ENCODE measurements at places on chromosomes 7 and 10. TPM values are rescaled to one million over a fixed set of nuclear protein-coding genes. Genes with fewer than 3 reads are reported as not detected.

Gene GPRIN2
- 5.8 TPM for total RNA-seq

Gene KIF11
- total RNA-seq = 25.5 TPM

Gene SFTPA1
- total RNA-seq = not detected

Gene MTG1
- 38.8 TPM for total RNA-seq

Gene GALNT17
- total RNA-seq = not detected

Gene ELN
- not detected for total RNA-seq

Gene C7orf57
- not detected for total RNA-seq

Gene ADCY1
- 3.1 TPM for total RNA-seq

DNA sequence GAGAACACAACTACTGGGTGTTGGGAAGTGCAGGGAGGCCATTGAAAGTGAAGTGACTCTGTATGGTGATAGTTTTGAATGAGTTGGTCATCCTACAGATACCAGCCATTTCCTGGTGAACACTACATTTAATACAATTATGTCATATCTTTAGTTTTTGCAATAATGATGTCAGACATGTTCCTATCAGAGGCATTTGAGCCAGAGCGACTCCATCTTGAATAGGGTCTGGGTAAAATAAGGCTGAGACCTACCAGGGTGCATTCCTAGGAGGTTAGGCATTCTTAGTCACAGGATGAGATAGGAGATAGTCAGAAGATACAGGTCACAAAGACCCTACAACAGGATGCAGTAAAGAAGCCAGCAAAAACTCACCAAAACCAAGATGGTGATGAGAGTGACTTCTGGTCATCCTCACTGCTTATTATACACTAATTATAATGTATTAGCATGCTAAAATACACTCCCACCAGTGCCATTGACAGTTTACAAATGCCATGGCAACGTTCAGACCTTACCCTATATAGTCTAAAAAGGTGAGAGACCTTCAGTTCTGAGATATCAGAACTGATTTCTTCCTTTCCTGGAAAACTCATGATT is 28.2 kb downstream of the ADK start:
- DNase-seq = peak; percentile 75

DNA sequence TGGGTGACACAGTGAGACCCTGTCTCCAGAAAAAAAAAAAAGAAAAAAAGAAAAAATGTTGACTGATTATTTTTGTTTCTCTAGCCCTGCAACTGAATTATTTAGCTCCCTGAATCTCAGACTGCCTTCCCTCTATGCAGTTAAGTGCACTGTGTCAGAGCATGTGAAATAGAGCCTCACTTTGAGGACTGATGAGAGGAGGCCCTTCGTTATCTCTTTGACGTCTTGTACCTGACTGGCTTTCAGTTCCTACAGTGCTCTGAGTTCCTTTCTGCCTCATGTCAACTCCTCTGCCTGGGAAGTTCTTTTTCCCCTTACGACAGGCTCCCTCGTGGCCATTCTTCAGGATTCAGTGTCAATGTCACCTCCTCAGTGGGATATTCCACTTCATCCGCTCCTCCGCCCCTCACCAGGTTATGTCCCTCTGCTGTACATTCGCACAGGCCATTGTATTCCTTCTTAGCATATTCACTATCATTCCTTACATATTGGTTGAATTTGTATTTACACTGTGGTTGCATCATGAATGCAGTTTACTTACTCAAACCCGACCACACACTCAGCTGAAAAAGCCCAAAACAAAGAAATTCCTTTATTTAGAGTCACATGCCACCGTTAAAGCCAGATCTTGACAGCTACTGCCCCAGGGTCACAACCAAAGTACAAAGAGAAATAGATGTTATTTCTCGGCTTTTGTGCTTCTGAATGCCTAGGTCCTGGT is 18.1 kb upstream of the CAMK2G start:
- peak; percentile 99 for DNase-seq

DNA sequence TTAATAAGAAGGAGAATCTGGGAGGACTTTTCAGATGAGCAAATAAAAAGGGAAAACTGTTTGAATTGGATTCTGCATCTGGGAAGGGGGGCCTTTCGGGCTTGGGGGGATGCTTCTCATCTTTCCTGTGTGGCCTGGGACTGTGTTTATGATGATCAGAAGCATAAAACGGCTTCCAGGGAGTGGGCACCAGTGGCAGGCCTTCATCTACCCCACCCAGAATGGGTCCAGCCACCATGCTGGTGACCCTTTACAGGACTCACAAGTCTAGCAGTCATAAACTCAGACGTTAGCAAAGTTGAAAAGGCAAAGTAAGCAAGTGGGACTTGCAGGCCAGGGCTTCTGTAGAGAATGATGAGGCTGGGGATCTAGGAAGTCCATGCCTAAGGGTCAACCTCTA is 198.3 kb upstream of the ZMIZ1 start:
- DNase-seq = no peak

DNA sequence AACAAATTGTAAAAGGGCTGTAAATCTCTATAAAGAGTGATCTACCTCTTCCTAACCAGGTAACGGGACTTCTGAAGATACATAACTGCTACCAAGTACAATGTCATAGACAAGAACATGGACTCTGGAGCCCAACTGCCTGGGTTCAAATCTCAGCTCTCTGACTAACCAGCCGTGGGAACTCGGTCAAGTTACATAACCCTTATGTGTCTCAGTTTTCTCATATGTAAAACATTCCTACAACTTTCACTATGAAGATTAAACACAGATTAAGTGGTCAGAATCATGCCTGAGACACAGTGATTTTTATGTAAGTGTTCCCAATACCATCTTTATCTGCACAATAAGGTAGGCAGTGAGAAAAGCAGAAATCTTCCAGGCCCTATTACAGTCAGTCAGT is 52.6 kb downstream of the ITGB1 start:
- no peak for DNase-seq

DNA sequence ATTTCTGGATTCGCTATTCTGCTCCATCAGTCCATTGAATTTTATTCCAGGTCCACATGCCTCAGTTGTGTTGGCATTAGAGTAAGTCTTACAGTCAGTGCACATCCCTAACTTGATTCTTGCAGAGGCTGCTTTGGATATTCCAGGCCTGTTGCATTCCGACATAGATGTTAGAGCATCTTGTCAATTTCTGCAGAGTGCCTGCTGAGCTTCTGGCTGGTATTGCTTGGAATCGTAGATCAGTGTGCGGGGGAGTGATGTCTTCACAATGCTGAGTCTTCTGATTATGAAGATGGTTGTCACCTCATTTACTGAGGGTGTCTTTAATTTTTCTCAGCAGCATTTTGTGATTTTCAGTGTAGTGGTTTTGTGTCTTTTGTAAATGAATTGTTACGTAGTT is 45.2 kb downstream of the INPP5A start:
- no peak for DNase-seq

DNA sequence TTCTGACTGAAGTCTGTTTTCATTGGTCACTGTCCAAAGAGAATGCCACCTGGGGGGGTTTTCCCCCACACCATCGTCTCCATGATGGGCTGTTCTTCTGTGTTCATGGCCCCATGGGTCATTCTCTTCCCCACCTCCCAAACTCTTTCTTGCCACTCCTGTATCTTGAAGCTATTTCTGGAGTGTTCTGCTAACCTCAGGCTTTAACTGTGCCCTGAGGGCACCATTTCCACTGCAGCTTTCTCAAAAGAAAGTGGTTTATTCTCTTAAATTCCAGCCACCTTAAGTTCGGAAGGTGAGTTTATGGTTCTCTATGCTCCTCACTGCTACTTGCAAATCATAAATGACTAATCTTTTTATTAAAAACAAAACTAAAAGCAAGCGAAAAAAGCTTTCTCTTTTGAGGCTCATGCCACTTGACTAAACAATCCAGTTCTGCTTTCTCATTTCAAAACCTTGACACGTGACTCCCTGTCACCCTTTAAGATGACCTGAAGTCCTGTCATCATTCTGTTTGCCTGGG is 7.4 kb upstream of the APBB1IP start:
- no peak for DNase-seq

GRCh38 chr10:6929148-6929830 is 349.2 kb upstream of the PRKCQ start:
- DNase-seq = no peak

GRCh38 chr10:18753312-18753895 is 94.2 kb downstream of the ARL5B start:
- DNase-seq = no peak

- no peak for DNase-seq
Observed at GRCh38 chr10:7577176-7577575, 89.6 kb downstream of the ITIH5 start.

GRCh38 chr7:43018446-43018845 is 86.3 kb downstream of the MRPL32 start:
- DNase-seq = peak; percentile 91

- no peak for DNase-seq
Observed at GRCh38 chr7:25179325-25179724, 49.0 kb downstream of the NPVF start.

DNA sequence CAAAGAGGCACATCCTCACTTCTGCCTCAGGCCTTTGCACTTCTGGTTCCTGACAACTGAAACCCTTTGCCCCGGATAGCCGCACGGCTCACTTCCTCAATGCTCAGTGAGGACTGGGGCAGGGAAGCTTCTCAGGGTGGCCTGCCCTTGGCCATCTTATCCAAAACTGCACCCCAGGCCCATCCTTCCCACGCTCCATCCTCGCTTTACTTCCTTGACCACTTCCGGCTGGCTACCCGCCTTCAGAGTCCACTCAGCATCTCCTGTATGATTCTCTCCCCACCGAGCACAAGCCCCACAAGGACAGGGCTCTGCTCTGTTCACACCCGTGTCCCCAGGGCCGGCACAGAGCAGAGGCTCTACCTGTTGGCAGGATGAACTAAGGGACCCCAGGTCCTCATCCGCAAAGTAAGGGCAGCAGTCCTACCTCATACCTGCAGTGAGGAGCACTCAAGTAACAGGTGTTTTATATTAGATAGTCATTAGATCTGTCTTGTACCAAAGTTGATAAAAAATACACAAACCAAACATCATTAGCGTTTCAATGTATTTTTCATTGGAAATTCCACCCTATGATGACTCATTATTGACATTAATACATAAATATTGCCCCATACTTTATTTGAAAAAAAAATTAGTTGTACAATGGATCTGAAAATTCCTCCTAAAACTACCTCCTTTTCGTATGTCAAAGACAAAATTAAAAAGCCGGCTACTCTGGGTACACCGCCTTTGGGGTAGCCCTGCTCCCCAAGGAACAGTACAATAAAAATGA is 35.0 kb downstream of the GNA12 start:
- DNase-seq = peak; percentile 39

DNA sequence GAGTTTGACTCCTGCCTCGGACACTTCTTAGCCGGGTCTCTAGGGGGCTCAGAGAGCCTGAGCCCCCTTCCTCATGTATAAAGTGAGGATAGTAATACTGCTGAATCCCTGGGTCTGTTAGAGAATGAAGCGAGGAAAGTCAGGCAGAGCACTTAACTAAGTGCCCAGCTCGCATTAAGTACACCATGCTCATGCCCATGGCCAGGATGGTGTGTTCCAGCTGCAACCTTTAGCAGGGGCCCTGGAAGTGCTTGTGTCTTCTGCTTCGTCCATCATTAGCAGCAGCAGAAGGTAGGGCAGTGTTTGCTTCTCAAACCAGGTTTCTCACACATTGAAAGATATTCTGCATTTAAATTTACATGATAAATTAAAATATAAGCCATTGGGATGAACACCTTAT is 27.3 kb upstream of the WDFY4 start:
- DNase-seq = no peak

- no peak for DNase-seq
Observed at GRCh38 chr10:126208726-126209302, 179.5 kb downstream of the ADAM12 start.

DNA sequence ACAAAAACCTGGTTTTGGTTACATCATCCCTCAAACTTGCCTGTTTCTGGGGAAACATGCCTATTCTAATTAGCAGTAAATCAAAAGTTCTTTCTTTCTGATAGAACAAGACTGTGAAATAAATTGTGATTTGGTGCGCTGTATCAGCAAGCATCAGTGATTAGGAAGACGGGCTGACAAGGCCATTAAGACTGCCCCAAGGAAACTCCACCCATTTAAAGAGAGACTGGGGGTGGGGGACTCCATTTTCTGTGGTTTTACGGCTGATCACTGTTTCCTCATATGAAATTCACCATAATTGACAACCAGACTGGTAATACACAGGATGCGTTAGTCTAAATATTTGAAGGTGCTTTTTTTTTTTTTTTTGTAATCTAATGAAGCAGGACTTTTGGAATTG is 68.7 kb downstream of the MBL2 start:
- peak; percentile 93 for DNase-seq

- DNase-seq = no peak
Observed at GRCh38 chr10:114207349-114207748, 28.2 kb downstream of the TDRD1 start.

- DNase-seq = peak; percentile 70
Observed at GRCh38 chr7:123749537-123749857, 694 bp upstream of the WASL start.

DNA sequence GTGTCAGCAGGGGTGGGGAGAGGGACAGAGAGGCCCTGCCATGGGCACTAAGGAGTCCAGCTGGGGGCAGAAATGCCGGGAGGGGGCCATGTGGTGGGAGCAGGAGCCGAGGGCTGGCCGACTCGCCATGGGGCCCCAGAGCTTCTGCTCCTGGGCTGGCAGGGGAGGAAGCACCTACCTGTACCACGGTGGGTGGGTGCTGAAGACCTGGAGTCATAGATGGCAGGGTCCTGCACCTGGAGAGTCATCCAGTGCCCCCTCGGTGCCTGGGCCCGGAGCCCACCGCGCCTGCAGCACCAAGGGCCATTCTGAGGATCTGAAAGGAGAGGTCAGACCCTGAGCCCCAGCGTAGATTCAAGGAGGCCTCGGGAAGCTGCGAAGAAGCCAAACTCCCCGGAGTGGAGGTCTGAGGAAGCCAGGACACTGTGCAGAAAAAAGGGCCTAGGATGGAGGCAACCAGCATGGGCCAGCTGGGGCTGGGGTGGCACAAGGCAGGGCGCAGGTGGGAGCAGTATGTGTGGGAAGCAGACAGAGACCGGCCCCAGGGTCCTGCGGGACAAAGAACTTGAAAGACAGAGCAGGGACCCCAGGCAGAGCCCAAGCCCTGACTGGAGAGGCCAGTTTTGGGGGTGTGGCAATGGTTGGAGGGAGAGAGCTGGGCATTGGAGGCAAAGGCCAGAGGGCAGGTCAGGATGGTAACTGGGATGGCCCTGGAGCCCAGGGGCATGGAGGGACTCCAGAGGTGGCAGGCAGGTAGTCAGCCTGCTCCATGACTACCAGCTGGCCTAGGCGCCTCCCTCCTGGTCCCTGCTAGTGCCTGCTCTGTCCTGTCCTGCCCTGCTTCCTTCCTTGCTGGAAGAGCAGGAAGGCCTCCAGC is 26.7 kb upstream of the SMARCD3 start:
- DNase-seq = no peak

DNA sequence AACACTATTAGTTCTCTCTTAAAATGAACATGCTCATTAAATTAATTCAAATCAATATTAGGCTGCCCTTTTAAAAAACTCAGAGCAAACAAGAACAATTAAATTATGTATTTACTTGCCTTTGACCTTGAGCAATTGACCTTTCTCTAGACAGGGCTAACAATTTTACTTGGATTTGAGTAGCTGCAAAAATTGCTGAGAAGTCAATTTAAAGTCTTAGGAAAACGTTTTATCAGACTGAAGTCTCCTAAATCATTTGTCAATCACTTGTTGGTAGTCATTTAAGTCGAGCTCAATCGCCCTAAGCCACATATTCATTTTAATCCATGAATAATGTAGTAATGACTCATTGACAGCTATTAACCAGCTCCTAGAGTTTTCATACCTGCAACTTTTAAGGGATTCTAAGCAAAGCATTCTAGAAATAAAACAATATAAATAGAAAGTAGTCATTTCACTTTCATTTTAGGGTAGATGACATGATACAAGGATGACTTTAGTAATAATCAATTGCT is 84.9 kb upstream of the SEC61G start:
- peak; percentile 36 for DNase-seq
